H4 (cell line): ENCODE measurements at places on chromosomes 4 and X.
A peak's percentile ranks its signal among the peaks of the same experiment; 100 is the strongest.

DNA sequence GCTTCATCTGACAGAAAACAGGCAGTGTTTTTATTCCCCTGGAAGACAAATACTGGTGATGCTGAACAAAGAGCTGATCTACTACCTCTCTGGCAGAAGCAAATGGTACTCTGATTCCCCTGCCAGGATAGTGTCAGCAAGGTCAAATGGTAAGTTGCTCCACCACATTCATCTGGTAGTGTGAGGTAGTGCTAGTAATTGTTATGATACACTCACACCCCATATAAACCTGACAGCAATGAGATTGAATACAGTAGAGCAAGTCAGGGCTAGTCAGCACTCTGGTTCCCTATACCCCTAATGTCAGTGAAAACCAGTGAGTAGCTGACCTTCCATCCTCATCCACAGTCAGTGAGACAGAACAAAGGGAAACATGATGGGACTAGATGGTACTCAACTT lies 3.4 kb upstream of the SPIN4 start:
- DNase-seq, result no peak

GRCh38 chrX:106783716-106784115 lies 18.8 kb upstream of the TBC1D8B start:
- no peak for DNase-seq

DNA sequence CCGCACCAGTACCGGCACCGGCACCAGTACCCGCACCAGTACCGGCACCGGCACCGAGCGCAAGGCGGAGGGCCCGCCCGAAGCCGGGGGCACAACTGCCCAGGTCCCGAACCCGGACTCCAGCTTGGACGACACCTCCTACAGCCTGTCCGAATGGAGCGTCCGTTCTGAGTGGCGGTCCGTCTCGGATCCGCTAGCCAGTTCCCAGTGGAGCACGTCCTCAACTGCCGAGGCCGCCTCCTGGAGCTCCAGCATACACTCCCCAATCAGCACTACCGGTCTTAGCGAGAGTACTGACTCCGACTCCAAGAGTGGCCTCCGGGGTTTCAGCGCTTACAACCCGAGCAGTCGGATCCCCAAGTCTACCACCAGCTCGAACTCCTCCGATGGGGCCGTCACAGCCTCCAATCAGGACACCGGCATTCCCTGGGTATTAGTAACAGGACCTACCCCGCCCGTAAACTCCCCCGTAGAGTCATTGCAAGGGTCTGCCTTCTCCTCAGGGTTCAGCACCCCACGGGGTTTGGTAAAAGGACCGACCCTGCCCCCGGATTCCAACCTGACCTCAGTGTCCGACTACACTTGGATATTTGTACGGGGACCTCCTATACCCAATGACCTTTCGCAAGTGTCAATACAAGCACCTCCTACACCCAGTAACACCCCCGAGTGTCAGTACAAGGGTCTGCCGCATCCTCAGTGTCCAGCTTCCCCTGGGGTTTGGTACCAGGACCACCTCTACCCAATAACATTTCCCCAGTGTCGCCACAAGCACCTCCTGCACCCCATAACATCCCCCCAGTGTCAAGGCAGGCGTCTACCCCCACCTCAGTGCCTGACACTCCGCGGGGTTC lies 721 bp upstream of the MAOA start:
- no peak for DNase-seq

GRCh38 chrX:19554786-19555185 lies 39.5 kb upstream of the MAP3K15 start:
- peak; percentile 79 for DNase-seq

GRCh38 chrX:154800478-154801210 lies 4.6 kb downstream of the MPP1 start:
- no peak for DNase-seq

GRCh38 chrX:80765220-80765625 lies 44.5 kb downstream of the BRWD3 start:
- DNase-seq, result no peak

DNA sequence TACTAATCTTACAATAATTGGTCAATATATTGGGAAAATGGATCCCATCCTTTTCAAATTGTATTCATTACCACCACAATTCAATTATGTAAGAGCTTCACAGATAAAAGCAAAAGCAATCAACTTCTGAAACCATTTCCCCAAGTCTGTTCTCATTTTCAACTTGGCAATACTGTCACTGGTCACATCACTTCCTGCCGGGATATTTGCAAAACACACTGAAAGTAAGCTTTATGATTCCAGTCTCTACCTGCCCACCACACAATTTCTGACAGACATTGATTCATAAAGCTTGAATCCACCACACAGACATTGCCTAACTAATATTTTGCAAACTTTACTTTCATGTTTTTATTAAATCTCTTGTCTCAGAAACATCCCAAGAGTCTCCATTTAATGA lies 53.6 kb downstream of the LIN54 start:
- DNase-seq, result no peak

DNA sequence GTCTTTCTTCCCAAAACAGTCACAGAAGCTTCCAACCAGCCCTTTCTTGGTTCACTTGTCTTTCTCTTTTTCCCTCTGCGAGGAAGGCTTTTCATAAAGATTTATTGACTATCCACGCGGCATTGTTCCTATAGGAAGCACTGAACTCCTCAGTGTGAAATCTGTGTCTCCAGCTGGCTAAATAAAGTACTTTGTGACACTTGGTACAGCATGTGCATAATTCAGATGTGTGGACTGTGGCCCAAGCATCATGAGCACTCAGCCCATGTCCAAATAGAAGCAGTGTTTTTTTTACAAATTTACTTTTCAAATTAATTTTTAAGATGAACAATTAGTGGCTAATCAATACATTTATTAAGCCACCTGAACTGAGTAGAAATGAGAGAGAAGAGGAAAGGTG lies 146.4 kb downstream of the EDA start:
- no peak for DNase-seq
